Muscle of leg (tissue), 16 donors: ENCODE measurements at places on chromosomes 6 and 20. TPM values are rescaled to one million over a fixed set of nuclear protein-coding genes. Genes with fewer than 3 reads are reported as not detected.

DNA sequence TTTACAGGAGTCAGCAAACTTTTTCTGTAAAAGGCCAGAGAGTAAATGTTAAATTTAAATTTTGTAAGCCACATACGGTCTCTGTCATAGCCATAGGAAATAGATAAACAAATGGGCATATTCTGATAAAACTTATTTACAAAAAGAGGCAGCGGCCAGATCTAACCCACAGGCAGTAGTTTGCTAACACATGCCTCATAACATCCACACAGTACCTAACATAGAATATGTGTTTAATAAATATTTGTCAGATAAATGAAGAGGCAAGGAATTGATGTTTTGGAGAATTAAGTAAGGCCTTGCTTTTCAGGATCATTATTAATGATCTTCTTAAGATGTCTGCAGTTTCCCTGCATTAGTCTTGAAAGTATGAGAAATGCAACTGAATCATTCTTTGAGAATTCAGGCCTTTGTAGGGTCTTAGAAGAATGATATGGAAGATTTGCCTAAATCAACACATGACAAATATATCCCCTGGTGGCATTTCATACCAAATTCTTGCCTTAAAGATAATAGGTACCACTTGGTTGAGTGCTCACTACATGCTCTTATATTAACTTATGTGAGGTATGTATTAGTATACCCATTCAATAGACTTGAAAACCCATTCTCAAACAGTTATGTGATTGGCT is 39.3 kb upstream of the TRAM2 start:
- no peak for DNase-seq

- peak; percentile 40 for DNase-seq
Measured at GRCh38 chr20:31675828-31676608, 38.3 kb downstream of the COX4I2 start.

DNA sequence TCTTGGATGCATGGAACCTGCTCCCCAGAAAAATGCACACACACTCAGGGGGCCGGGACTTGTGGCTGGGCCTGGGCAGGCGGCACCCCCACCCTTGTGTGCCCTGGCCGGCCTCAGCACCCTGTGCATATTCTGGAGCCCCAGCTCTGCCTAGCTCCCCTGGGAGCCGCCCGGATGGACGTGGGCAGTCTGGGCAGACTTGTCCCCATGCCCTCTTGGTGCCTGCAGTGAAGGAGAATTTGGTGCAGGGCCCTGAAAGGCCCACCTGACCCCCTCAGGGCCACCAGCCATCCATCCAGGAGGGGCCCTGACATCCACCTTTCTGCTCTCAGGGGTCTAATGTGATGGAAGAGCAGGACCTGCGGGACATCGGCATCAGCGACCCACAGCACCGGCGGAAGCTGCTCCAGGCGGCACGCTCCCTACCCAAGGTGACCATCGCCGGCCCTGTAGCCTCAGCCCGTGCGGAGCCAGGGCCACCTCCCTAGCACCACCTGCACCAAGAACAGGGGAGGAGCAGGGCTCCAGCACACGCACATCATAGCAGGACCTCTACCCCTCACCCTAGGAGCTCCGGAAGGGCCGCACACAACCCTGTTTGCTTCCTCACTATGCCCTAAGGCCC is 62.8 kb downstream of the TCP11 start:
- no peak for DNase-seq

DNA sequence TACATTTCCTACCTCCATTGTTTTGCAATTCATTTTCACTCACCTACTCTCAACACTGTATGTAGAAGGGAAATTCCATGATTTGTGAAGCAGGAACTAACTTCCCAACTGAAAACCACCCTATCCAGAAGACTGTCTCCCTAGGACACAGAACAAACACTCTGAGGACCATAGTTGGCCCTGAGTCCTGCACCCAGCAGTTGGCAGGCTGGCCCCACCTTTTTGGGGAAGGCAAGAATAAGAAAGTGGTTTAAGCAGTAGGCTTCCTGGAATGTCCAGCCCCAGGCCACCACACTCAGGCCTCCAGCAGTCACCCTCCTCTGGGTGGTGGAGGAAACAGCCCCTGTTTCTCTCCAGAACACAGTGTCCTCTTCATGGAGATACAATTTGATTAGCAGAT is 258.8 kb downstream of the ARHGAP18 start:
- no peak for DNase-seq

- DNase-seq, result peak; percentile 18
Measured at GRCh38 chr6:5665173-5665572, 341.6 kb downstream of the NRN1 start.

DNA sequence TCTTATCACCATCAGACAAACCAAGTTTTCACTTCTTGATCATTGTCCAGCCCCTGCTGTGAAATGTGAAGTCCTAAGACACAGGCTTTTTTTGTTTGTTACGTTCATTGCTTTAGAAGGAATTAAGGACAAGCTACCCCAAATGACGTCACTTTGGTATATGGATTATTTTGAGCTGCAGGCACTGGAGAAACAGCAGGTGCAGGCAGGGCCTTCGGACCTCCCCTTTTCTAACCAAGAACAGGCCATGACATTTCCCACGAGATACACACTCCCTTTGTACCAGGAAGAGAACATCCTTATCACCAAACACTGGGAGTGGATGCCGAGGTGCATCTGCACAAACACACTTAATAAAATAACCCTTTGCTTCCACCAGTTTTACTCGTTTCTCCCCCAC is 418.0 kb upstream of the SULF2 start:
- DNase-seq, result no peak

- DNase-seq, result no peak
Measured at GRCh38 chr20:40055711-40056110, 633.3 kb downstream of the MAFB start.

- peak; percentile 76 for DNase-seq
Measured at GRCh38 chr20:8656335-8656734, 412.6 kb upstream of the PLCB4 start.

DNA sequence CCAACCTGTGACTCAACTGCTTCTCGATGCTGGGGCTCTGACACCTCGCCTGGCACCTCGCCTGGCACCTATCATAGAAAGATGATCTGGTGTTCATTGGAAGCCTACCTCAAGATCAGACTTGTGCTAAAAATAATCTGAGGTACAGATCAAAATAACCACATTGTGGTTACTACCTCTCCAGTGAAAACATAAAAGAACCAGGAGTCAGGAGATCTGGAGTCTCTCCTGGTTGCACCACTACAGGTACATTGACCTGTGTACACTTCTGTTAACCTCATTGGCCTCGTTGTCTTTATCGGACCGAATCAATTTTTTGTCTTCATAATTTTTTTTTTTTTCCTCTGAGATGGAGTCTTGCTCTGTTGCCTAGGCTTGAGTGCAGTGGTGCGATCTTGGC is 695.9 kb downstream of the HDGFL1 start:
- no peak for DNase-seq

DNA sequence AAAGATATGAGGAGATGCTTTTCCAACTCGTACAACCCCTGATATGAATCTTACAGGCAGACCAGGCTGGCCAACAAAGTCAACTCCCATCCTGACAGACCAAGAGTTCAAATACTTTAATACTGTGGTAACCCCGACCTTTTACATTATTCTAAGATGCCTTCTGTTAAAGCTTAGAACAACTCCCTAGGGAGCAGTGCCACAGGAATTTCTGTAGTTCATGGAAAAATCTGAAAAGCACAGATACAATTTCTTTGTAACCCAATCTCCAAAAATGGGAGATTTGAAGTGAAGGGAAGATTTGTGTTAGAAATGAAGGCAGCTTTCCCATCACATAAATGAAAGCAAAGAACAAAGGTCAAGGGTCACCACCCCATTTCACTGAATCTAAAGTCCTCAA is 151.3 kb upstream of the BEND6 start:
- peak; percentile 17 for DNase-seq

DNA sequence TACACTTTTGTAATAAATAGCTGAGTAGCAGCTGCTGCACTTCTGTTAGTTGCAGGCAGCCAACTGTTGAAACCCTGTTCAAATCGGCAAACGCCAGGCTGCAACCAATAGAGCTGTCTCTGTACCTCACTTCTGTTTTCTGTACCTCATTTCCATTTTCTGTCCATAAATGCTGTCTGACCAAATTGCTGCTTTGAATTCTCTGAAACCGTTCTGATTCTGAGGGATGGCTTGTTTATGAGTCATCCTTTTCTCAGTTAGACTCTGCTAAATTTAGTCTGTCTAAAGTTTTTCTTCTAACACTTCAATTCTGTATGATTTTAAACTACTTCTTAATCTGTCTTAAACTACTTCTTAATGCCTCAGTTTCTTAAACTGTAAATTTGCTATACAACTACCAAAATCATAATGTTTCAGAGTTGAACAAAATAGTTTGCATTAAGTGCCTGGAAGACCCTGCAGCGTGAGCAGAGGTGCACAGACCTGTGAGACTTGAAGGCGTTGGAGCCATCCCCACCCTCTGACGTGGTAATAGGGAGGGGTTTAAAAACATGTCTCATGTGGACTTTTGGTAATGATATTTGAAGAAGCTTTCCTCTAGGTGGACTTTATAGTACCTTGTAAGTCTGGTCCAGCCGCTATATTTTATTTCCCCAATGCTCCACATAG is 9.6 kb downstream of the BTNL2 start:
- DNase-seq, result no peak

DNA sequence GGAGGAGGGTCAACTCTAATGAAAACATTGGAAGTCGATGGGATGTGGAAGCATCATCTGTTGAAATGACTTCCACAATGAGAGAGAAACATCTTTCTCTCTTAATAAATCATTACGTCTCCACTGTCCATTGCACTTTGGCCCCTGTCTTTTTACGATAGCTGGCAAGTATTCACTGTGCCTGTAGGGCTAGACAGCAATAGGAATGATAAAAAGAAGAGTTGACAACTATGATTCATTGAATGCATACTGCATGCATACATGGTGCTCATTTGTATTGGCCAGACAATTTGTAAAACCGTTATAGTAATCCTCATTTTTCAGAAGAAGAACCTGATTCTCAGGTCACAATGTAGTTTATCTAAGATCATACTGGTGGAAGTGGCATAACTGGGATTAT is 220.3 kb downstream of the KCNQ5 start:
- no peak for DNase-seq

DNA sequence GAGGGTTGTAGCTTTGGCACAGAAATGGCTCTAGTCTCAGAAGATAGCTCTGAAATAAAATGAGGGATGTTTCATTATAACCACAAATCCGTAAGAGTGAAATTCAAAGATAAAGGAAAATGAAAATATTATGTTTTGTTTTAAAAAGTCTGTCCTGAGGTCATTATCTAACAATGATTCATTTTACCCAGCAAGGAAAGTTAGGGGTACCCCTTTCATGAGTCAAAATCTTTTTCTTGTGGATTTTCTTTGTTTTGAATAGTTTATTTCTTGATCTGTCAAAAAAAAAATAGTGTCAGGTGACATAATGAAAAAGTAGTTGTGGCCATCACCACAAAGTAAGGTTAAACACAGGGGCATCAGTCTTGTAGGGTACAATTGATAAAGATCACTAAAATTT is 59.7 kb upstream of the MYB start:
- no peak for DNase-seq

DNA sequence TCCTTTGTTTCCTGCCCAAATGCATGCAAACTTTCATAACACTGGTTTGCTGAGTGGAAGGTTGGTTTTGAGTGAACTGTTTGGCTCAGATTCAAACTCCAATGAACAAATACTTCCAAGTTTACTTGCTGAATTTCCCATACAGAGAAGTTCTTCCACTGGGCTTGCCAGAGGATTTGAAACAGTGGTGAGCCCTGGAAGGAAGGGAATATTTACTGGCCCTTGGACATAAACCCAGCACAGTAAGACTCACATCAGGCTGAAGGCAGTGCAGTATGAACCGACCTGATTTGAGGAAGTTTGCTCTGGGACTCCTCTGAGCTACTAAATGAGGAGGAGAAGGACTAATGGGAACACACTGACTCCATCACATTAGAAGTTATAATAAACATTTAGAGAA is 3.8 kb downstream of the TRAF3IP2 start:
- DNase-seq, result peak; percentile 99

DNA sequence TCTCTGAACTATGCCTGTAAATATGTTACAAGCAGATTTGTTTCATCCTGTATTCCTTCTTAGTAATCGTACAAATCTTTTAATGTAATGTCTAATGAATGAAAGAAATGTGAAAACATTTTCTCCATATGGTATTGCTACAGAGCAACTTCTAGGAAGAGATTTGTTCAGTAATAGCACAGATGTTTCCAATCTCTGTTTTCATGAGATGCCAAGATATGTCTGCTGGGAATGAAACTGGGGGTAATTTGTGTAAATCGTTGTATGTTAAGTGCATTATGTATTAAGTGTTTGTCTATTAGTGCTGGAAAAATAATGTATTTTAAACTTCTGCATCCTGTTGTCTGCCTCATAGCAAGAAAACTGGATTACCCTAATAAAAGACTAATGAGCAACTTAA is 722.2 kb upstream of the EYS start:
- peak; percentile 95 for DNase-seq

DNA sequence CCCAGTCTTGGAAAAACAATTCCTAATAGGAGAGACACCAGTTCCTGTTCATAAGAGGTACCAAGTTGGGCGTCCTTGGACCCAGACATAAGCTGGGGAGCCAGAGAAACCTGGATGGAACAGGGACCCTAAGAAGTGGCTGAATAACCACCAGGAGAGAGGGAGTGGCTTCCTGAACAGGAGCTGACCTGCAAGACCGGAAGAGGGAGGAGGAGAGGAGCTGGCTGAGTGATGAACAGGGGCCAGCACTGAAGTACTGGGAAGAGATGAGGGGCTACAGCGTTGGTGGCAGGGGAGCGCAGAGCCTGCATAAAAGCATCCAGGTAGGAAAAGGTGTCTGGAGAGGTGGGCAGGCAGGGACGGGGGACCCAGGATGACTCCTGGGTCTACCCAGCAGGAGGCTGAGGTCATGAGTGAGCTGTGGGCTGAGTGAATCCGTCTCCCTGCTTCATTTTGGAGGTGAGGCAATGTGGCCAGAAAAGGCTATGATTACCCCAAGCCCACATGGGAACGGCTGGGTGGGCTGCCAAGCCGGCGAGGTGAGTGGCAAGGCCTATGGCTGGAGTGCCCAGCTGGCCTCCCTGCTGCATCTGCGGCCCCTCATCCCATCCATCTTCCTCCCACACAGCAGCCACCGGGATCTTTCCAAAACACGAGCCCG is 34.4 kb upstream of the ZFAND3 start:
- DNase-seq, result no peak

DNA sequence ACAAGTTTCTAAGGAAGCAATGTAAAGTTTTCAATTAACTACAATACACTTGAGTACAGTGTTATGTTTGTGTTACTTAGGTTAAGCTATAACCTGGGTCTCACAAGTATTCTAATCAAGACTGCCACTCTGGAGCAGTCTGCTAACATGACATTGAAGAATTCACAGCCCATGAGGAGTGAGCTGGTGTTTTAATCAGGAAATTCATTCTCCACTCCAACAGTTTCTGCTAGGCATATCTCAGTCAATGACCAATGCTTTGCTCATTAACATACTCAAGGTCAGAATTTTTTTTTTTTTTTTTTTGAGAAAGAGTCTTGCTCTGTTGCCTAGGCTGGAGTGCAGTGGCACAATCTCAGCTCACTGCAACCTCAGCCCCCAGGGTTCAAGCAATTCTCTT is 59.6 kb upstream of the SAMHD1 start:
- no peak for DNase-seq

Gene COL21A1
- total RNA-seq, result 101 TPM

Gene STMND1
- total RNA-seq, result not detected

Gene USP49
- total RNA-seq, result 2.7 TPM

Gene FOXQ1
- total RNA-seq, result 0.04 TPM

Gene BMP7
- 3.8 TPM for total RNA-seq

Gene FOXF2
- total RNA-seq, result 0.22 TPM

Gene AIF1
- total RNA-seq, result 29.2 TPM

Gene COL12A1
- total RNA-seq, result 658 TPM

Gene HLA-DPA1
- 18.6 TPM for total RNA-seq

Gene FAM217A
- total RNA-seq, result not detected

Gene HLA-DOB
- total RNA-seq, result 0.09 TPM

Gene ENPP1
- 13.7 TPM for total RNA-seq

Gene SLC17A1
- not detected for total RNA-seq
